ENCODE measurements at places on chromosomes 6 and 20.

- no peak for DNase-seq
Measured at GRCh38 chr6:108268845-108269244, 8.0 kb upstream of the SNX3 start.

GRCh38 chr6:142376115-142376514 is 74.3 kb downstream of the ADGRG6 start:
- no peak for DNase-seq

- no peak for DNase-seq
Measured at GRCh38 chr6:8825726-8826125, 390.4 kb upstream of the SLC35B3 start.

DNA sequence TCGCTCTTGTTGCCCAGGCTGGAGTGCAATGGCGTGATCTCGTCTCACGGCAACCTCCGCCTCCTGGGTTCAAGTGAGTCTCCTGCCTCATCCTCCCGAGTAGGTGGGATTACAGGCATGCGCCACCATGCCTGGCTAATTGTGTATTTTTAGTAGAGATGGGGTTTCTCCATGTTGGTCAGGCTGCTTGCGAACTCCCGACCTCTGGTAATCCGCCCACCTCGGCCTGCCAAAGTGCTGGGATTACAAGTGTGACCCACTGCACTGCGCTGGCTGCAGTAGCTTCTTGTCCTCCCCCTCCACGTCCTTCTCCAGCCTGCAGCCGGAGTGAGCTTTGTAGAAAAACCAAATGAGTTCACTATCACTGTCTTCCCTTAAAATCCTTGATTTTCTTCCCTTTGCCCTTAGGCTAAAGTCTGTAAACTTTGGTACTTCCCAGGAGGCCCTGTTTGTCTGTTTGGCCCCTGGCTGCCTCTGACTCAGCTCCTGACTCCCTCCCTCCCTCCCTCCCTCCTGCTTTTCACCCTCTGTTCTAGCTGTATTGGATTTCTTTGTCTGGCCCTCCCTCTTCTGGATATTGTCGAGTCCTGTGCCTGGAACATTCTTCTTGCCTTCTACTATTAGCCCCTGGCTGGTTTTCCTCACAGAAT is 12.9 kb downstream of the PARD6B start:
- no peak for DNase-seq

GRCh38 chr20:24165301-24166122 is 176.9 kb upstream of the GGTLC1 start:
- no peak for DNase-seq

DNA sequence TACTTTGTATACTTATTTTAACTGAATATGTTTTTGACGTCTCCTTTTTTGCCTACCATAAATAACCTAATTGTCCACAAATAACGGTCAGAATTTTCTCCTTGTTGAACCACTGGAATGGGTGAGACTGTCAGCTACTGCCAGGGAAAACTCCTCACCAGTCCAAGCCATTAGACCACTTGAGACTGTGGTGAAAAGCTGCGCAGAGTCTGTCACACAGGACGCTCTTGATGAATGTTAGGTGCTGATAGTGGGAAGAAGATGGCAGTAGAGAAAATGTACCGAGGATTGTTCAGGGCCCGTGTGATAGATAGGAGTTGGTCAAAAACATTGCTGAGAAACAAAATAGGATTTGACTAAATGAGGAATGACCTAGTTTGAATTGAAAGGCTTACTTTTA is 75.6 kb upstream of the KIF25 start:
- DNase-seq: no peak

DNA sequence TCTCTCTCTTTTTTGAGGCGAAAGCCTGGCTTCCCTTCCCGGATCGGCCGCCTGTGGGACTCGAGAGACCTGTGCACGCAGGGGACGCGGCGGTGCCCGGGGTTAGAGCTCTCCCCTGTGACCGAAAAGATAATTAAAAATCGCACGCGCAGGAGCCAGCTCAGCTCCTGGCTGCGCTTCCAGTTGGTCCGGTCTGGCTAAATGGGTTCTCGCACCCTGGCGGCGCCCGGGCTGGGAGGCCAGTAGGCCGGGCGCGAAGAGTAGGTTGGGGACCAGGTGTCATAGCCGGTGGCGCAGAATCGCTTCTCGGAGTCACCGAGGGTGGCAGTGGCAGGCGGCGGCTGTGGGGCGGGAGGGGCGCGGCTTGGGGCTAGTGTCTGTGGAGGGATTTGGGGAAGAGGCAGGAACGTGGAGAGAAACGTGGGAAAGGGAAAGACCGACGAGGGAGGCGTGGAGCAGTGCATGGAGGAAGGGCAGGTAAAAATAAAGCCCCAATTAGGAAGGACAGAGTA is 41.9 kb upstream of the SUPT3H start:
- DNase-seq: no peak

GRCh38 chr20:31517373-31517772 is 3.1 kb downstream of the HM13 start:
- DNase-seq: no peak

DNA sequence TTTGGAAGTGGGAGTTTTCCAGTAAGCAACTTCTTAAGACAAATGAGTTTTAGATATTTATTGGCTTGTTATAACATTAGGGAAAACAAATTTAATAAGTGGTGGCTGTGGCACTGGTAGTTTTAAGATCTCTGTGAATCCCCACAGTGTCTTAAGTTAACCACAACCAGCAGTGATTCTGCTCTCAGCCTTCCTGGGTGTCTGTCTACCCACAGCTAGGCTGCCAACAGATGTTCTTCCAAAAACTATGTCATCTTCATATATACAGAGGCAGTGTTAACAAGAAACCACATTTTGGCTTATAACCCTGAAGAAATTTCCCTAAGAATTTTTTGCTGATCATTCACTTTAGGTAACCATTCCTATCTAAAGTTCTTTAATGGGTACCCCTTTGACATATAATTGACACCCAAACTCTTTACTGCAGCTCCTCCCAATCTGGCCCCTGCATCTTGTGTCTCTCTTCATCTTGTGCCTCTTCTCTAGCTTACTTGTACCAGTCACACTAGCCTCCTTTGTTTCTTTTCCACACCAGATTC is 52.7 kb downstream of the TOP1 start:
- DNase-seq: no peak

DNA sequence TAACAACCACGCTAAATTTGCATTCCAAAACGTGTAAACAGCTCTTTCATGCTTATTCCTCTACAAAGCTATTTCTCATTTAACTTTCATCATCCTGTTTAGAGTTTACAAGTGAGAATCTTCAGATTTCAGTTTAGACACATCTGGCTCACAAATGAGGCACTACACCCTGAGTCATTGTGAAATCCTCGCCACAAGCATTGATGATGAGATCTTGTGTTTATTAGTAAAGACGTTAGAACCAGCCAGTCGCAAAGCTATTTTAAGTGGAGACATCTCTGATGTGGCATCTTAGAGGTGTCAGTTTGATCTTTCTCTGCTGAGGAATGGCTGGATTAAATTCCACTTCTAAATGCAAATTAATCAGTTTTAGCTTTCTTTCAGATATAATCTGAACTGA is 8.3 kb upstream of the ISM1 start:
- no peak for DNase-seq

DNA sequence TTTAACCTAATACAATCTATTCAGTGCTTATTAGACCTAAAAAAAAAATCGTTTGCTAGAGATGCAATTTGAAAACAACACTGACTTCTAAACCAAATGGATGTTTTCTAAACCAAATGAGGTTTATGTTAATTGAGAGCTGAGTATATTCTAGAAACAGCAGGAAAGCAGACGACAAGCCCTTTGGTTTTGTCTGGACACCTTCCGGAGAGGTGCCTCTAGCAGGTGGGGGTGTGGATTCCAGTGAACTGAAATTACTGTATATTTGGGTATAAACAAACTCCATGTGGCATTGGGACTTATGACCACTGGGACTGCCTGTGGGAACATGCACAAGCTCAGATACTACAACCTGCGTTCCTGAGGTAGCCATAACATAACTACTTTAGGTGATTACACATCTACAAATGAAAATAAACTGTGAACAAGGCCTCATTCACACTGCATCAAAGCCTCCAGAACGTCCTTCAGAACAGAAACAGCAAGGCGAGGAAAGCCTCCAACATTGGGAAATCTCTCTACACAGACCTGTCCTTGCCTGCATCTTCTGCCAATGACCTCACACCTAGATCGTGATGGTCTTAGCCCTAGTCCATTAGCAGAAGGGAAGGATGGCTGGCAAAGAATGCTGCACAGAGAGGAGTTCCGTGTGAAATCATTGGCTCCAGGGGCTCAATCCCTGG is 206.8 kb upstream of the FOXQ1 start:
- no peak for DNase-seq

DNA sequence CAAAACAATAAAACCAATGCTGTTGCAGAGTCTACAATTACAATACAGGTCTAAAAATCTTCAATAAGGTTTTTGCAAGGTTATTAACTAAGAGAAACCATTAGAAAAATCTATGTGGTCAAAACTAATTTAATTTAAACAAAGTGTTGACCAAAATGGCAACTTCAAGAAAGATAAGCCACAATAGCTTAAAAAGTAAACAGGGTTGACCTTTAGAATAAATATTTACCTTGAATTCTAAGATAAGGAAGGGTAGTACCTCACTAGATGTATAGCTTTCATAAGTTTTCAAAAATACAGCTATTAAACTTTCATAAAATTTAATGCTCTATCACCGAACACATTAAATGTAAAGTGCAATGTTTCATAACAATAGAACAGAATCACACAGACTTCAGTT is 11.4 kb downstream of the RTN4IP1 start:
- no peak for DNase-seq

GRCh38 chr6:139547122-139547776 is 172.8 kb upstream of the CITED2 start:
- DNase-seq: no peak

GRCh38 chr6:9025796-9026394 is 590.5 kb upstream of the SLC35B3 start:
- no peak for DNase-seq

DNA sequence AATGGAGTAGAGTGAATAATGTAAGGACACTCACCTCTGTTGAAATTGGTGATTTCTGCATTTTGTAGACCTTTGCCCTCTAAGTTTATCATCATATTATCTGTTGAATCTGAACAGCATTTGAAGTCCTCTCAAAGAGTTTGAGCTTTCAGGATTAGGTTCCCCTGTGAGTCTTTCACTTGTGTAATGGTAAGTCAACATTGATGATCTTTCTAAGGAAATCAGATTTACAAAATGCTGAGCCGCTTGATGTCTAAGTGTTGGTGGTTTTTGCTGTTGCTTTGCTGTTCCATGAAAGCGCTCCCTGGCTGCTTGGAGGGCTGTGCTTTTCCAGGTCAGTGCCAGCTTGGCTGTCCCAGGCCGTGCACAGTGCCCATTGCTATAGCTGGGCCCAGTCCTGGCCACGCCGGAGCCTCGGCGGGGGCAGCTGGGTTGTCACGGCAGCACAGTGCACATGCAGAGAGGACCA is 33.8 kb upstream of the KIF25 start:
- no peak for DNase-seq

DNA sequence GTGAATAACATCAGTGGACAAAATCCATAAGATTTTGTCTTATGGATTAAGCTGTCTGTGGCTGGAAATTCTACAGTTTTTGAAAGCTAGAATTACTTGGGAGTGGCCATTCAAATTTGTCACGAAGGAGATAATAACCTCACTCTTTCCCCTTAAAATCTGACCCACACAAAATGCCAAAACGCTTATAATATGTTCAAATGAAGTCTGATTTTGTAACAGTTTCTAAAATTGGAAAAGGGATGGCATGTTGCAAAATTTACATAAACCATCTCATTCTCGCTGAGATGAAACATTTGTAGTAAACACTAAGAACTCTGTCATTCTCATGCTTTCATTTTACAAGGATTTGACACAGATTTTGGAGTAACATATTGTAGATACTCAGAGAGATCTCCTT is 112.7 kb downstream of the GJA1 start:
- DNase-seq: no peak

DNA sequence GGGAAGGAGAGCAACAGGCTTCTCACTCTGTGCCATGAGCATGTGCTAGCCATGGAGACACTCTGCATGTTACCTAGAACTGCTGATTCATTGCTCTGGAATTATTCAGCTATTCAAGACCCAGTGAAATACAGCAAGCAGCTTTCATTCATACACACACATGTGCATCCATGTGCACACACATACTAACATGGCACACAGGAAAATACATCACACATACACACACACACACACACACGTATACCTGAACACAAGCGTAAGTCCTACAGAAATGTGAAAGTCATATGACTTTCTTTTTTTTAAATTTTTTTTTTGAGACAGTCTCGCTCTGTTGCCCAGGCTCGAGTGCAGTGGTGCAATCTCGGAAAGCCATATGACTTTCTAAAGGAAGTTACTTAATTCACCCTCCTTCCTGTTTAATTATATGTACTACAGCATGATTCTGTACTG is 108.2 kb upstream of the NFATC2 start:
- DNase-seq: no peak

DNA sequence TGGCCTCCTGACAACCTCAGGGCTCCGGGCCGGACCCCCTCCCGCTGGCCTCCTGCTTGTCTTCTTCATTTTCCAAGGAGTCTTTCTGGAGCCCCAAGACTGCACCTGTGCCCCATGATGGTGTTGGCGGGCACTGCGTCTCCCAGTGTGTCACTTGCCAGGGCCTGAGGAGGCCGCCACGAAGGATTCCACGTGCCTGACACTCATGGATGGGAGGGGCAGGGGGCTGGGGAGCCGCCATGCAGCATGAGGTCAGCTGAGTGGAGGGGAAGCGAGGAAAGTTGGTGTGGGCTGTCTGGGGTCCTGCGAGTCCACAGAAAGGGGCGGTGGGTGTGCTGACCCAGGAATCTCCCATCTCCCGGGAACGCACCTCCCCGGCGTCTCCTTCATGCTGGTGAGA is 165.7 kb downstream of the SMOC2 start:
- DNase-seq: no peak

DNA sequence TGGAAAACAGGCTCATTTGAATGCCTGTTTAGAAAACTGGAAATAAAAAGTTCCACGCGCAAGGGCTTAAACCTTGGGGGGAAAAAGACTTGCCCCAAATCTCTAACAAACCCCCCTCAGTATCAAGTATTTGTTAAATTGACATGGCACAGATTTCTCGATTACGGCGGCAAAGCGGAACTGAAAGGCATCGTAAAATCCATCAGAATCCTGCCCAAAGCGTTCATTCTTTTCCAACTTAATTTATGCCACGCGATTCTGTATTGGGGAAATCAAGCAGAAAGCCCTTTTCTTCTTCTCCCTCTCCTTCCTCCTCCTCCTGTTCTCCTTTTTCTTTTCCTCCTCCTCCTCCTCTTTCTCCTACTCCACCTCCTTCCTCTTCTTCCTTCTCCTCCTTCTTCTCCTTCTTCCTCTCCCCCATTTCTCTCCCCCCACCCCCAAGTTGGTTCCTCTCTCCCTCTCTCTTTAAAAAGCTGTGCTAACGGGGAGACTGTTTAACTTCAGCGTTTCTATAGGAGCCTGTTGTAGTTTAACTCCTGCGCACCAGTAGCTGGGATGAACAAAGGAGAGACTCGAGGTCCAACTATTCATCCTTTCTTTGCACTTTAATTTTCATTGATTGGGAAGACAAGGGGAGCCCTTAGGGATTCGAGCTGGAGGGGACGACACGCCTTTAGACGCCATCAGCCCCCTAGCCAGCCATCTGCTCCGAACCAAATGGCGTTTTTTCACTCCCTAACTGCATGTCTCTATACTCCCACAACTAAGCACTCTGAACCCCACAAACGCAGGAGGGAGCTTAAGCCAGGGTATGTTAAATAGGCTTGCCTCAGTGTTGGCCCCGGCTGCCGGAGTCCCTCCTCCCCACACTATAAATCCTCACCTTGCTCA is 2.7 kb upstream of the DLL1 start:
- no peak for DNase-seq

GRCh38 chr6:116090251-116090650 is 10.4 kb upstream of the NT5DC1 start:
- no peak for DNase-seq
